Activated CD4-positive, alpha-beta T cell treated with anti-CD3 and anti-CD28 coated beads, Interleukin-2, amount 10 ng/mL, durations not matched to agents 7 days and 5 days (primary cell): ENCODE measurements at places on chromosomes 4 and X. TPM values are rescaled to one million over a fixed set of nuclear protein-coding genes. Genes with fewer than 3 reads are reported as not detected.
A peak's percentile ranks its signal among the peaks of the same experiment; 100 is the strongest.

DMD gene
- 0.57 TPM for total RNA-seq

DNA sequence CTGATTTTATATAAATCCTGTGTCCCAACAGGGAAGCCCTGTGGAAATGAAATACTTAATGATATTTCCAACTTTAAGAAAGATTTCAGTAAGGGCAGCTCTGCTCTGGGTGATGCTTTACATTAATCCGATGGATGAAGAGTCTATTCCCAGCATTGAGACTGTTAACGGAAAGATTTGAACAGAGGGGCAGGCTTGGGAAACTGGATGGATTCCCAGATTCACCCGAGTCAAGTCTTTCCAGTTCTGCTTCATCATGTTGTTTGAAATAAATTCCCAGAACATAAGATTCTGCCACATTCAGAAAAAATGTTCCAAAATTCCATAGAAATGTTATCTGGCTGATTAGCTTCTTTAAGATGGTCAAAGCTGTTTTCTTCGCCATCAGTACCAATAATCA, 246.0 kb downstream of the FBXW7 start:
- no peak for DNase-seq

DNA sequence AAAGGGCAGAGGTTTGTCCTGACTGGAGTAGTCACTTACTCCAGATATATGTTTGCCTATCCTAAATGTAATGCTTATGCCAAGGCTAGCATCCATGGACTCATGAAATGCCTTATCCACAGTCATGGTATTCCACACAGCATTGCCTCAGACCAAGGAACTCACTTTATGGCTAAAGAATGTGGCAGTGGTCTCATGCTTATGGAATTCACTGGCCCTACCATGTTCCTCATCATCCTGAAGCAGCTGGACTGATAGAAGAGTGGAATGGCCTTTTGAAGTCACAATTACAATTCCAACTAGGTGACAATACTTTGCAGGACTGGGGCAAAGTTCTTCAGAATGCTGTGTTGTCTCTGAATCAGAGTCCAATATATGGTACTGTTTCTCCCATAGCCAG, 1014.8 kb downstream of the RAPGEF2 start:
- no peak for DNase-seq

DNA sequence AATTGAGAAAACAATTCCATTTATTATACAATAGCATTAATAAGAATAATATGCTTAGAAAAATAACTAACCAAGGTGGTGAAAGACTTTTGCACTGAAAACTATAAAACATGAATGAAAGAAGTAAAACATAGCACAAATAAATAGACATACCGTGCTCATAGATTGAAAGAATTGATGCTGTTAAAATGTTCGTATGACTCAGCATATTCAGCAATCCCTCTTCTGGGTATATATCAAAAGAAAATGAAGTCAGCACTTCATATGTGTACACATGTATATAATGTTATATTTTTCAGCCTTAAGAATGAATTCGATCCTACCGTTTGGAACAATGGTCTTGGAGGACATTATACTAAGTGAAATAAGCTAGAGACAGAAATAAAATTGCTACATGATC, 716.3 kb downstream of the GLUD2 start:
- no peak for DNase-seq

DNA sequence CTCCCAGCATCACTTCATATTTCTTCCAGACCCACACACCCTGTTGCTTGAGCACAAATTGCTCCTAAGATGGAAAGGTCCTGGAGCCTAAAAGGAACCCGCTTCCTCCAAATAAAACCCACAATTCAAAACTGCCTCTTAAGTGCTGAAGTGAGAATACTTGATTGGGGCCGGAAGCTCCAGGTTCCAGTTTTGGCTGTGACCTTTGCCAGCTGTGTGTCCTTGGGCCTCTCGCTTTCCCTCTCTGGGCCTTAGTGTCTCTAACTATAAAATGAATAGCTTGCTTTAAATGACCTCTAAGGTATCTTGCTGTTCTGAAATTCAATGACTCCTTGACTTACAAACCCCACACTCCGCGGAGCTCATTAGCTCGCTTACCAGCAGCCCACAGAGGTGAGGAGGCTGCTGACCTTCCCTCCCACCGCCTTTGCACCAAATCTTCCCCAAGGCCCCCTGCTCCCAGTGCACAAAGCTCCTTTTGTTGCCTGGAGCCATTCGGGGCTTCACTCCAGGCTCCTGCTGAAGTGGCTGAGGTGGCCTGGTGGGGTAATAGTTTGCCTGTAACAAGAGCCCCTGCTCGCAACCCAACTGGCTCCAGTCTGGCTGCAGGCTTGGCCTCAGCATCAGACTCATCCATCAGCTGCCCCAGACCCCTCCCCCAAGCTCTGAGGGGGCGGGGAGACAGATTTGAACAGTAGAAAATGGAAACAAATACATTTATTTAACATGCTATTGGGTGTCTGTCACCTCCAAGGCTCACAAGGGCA, 21.8 kb downstream of the STARD8 start:
- DNase-seq = no peak

DNA sequence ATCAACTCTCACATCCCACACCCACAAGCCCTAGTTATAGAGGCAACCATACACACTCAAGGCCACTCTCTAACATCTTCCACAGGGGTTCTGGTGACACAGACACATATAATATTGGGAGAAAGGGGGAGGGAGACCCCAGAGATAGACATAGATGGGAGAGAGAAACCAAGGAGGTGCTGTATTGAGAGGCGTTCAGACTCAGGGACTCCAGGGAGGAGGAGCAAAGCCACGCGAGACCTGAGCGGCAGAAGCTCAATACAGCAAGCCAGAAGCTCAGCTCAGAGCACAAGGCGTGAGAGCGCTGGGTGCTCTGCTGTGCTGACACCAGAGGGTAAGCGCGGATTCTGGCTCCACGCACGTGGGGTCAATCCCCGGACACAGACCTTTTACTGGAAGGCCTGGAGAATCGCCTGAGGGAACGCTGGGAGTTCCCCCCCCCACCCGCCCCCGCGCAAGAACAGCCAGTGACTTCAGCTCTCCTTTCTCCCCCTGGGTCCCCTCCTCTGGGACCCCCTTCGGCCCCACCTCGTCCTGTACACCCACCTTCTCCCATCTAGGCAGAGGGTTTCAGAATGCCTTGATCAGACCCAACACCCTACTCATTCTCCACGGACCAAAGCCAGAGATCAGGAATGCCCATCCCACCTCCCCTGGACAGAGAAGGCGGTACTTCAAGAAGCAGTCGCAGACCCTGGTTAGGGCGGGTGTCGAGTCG, 8.7 kb downstream of the MSX1 start:
- no peak for DNase-seq

SPIN2A gene
- 0.97 TPM for total RNA-seq

- no peak for DNase-seq
These were observed 190.6 kb downstream of the PTTG2 start for GRCh38 chr4:38150766-38151165.

DNA sequence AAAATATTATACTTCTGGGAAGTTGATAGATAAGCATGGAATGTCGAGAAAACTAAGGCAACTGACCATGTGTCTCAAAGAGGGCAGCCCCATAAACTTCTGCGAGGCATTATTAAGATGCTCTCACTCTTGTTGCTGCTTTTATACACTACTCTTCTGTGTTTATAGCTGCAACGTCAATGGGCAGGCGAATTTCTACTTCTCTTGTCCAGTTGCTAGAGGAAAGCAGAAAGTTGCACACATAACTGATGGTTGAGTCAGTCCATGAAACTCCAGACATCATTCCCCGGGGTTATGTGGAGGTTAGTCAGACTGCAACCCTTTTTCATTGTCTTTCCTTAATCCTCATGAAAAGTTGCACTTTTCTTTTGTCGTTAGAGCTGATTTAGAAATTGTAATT, 39.8 kb downstream of the VCX3B start:
- DNase-seq = no peak

DNA sequence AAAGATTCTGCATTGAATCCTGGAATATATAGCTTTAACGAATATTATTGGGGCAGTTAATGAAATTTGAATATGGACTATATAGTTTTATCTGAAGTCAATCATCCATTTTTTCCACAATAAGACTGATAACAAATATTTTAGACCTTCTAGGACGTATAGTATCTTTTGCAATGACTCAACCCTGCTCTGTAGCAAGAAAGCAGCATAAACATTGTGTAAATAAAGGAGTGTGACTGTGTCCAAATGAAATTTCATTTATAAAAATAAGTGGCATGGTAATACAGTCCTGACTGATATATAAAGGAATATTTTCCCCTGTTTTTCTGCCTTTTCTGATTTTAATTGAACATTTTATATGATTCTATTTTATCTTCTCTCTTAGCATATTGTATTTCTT, 947.7 kb upstream of the SLIT2 start:
- DNase-seq = no peak

SH3RF1 gene
- total RNA-seq = 0.17 TPM

DNA sequence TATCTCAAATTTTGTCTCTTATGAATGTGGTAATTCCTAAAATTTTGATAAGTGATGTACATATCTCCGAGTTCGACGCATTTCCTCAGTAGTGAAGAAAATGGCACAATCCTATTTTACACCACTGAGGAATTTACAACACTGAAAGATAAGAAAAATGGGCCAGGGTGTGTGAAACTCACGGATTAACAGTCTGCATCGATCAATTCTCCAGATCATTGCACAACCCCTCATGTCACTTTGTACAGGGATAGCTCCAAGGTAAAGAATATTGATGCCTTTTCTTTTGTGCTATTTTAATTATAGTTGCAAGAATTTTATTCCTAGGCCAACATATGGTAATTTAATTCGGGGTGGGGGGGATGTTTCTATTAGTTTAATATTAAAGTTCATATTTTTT, 268.7 kb upstream of the VCX3A start:
- DNase-seq = no peak

GRCh38 chrX:18674788-18675735, 3.2 kb upstream of the RS1 start:
- peak; percentile 79 for DNase-seq
